ENCODE measurements at places on chromosomes 13 and 19.
A peak's percentile ranks its signal among the peaks of the same experiment; 100 is the strongest.

DNA sequence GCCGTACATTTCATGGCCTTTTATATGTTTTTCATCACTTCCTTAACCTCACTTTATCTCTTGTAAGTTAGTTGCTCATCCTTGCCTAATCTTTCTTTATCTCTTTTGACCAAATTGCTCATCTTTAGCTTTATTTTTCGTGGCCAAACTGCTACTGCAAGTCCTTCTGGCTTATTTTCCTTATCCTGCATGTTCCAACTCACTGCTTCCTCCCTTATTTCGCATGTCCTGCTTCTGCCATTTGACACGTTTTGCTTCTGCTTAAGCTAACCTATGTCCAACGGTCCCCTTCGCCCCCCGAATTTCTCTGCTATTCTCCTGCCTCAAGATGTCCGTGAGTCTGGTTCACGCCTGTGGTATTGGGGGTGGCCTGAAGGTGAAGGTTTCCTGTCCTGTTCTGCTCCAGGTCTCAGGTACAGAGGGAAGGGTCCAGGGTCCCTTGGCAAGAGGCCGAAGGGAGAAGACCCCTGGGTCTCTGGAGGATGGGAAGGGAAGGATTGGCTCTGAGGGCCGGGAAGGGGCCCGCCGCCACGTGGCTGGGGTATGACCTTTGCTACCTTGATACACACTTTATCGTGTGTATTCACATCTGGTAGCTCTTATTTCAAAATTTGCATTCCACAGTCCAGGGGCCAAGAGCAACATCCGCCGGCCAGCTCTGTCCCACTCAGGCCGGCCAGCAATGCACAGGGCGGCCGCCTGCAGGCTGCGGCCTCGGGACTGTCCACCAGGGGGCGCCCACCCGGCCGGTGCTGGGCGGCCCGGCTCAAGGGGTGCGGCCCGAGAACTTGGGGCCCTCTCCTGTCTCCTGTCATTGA lies 2.9 kb upstream of the C19orf85 start:
- DNase-seq = peak; percentile 77

DNA sequence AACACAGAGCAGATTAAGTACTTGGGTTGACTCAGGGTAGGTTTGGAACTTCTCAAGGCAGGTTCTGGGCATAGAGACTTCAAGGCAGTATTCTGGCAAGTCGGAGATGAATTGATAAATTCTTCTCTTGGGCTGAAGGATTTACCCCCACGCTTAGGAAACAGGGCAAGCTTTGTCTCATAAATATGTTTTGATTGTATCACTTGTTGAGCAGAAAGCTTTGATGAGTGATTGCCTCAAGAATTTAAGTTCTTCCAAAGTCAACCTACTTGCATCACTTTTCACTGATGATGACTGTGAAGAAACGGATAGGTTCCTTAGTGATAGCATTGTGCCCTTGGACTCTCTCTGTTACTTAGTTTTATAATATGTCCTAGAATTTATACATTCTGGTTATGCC lies 258.6 kb upstream of the DACH1 start:
- DNase-seq = no peak

- DNase-seq = no peak
These were observed 478.1 kb upstream of the NBEA start for GRCh38 chr13:34464011-34464410.

DNA sequence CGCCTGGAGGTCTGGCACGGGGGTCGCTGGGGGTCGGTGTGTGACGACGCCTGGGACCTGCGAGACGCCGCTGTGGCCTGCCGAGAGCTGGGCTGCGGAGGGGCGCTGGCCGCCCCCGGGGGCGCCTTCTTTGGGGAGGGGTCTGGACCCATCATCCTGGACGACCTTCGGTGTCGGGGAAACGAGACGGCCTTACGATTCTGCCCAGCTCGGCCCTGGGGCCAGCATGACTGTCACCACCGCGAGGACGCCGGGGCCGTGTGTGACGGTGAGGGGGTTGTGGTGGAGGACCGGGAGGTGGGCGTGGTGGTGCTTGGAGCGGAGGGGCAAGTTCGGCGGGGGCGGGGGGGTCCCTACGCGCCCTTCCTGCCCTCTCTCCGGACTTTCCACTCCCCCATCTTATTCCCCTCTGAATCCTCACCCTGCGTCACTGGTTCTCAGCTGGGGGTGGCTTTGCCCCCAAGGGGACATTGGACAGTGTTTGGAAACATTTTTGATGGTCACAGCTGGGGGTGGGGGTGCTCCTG lies 5.5 kb downstream of the SSC5D start:
- no peak for DNase-seq

GRCh38 chr13:94214121-94214520 lies 265.4 kb downstream of the DCT start:
- no peak for DNase-seq

DNA sequence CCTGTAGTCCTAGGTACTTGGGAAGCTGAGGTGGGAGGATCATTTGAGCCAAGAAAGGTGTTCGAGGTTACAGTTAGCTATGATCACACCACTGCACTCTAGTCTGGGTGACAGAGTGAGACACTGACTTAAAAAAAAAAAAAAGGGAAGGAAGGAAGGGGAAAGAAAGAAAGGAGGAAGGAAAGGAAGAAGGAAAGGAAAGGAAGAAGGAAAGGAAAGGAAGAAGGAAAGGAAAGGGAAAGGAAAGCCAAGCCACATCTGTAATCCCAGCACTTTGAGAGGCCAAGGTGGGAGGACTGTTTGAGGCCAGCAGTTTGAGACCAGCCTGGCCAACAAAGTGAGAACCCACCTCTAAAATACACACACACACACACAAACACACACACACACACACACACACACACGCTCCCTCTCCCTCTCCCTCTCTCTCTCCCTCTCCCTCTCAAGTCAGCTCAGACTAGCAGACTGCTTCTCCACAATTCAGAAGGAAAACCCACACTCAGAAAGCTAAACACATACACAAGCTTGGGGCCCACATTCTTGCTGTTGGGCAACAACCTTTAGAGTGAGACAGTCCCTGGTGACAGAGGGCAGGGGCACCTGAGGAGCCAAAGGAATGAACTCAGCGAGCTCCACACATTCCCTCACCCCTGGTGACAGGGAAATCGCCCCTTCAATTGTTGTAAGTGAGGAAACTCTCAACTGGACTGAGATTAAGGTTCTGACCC lies 2.7 kb downstream of the ZNF709 start:
- DNase-seq = no peak

DNA sequence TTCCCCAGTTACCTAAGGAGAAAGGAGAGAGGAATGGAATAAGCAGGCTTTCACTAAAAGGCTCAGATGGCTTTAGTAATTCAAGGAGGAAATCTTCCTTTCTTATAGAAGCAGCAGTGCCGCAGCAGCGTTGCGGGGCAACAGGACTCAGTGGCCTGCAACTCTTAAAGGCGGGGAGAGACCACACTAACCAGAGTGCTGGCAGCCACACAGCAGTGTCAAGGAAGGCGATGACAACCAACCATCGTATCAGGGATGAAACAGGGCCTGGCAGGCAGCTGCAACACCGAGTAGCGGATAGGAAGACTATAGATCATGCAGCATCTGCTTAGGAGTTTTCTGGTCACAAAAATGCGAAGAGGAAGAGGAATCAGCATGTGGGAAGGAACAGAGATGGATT lies 106.0 kb downstream of the ERCC5 start:
- DNase-seq = no peak

GRCh38 chr13:74074723-74075122 lies 59.5 kb downstream of the KLF12 start:
- no peak for DNase-seq

- DNase-seq = no peak
These were observed 3.1 kb upstream of the JUNB start for GRCh38 chr19:12788042-12788681.

DNA sequence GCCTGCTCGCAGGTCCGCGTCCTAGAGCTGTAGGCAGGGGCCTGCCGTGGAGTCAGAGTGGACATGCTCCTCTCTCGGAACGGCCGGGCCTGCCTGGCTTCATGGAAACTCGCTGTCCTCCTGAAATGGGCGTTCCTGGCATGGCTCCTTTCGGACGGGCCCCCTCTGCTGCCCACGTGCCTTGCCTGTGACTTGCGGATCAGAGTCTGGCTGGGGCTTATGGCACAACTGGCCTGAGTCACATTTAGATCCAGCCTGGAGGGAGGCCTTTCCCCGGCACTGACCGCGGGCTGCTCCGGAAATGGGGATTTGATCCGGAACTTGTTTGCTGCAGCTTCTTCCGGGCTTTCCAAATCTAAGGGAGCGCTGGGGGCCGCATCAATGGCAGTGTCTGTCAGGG lies 28.1 kb downstream of the THSD1 start:
- DNase-seq = no peak

GRCh38 chr19:46674416-46675178 lies 13.6 kb upstream of the DACT3 start:
- DNase-seq = no peak

DNA sequence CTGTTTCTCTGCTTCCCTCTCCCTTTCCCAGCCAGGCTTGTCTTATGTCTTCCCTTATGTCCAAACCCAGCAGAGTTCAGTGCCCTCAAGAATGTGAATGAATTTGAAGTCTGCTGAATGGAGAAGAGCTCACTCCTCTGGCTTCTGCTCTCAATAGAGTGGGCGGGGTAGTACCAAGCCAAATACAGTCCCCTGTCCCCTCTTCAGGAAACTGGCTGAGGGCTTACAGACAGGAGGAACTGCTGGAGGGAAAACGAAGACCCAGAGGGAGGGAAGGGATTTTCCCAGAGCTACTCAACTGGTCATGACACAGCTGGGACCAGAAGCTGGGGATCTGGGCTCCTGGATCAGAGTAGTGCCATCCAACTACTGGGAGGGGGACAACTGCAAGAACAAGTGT lies 32.9 kb upstream of the POU2F2 start:
- DNase-seq = no peak

GRCh38 chr13:41658057-41658661 lies 200.8 kb downstream of the RGCC start:
- no peak for DNase-seq

Measured in stimulated activated CD4-positive, alpha-beta T cell treated with anti-CD3 and anti-CD28 coated beads, Interleukin-2, amount 100 ng/mL, for 48 hours (primary cell).